ENCODE measurements at places on chromosomes 13 and 19.

- no peak for DNase-seq
Measured at GRCh38 chr13:48094404-48094780, 512 bp downstream of the MED4 start.

DNA sequence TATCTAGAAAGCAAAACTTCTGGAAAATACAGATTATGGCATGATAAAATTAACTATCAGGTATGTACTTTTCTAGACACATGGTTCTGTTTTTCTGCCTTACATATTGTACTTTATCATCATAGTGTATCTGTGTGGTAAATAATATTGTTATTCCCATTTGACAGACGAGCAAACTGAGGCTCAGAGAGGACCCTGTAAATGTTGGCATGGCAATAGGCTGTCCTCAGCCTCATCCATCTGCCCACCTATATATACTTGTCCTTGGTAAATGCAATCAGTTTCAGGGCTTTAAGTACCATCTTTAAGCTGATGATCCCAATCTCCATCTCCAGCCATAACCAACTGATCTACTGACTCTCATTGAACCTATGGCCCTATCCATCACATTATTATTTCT lies 178.0 kb downstream of the DCT start:
- no peak for DNase-seq

DNA sequence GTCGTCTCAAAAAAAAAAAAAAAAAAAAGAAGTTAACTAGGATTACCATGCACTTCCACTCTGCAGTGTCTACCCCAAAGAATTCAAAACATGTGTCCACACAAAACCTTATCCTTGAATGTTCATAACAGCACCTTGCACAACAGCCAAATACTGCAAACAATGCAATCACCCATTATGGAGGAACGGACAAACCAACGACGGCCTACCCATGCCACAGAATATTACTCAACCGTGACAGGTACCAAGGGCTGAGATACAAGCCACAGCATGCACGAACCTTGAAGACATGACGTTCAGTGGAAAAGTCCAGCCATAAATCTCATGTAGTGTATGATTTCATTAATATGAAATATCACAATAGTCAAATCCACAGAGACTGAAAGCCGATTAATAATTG lies 3.0 kb upstream of the SHISA7 start:
- DNase-seq, result no peak

DNA sequence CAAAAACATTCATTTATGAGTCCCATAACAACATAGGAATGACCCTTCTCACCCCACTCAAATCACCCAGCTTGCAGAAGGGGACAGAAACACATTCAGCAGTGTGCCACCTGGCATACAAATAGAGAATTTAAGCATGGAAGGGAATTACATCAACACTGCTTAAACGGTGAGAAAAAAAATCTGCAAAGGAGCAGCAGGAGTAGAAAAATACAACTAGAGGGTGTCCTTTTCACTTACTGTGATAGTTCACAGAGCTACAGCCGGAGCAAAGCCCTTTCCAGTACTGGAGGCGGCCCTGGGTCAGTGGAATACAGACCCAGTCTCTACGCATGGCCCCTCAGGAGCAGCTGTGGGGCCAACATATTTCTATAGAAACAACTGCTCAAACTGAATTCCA lies 764.3 kb upstream of the ARGLU1 start:
- no peak for DNase-seq

DNA sequence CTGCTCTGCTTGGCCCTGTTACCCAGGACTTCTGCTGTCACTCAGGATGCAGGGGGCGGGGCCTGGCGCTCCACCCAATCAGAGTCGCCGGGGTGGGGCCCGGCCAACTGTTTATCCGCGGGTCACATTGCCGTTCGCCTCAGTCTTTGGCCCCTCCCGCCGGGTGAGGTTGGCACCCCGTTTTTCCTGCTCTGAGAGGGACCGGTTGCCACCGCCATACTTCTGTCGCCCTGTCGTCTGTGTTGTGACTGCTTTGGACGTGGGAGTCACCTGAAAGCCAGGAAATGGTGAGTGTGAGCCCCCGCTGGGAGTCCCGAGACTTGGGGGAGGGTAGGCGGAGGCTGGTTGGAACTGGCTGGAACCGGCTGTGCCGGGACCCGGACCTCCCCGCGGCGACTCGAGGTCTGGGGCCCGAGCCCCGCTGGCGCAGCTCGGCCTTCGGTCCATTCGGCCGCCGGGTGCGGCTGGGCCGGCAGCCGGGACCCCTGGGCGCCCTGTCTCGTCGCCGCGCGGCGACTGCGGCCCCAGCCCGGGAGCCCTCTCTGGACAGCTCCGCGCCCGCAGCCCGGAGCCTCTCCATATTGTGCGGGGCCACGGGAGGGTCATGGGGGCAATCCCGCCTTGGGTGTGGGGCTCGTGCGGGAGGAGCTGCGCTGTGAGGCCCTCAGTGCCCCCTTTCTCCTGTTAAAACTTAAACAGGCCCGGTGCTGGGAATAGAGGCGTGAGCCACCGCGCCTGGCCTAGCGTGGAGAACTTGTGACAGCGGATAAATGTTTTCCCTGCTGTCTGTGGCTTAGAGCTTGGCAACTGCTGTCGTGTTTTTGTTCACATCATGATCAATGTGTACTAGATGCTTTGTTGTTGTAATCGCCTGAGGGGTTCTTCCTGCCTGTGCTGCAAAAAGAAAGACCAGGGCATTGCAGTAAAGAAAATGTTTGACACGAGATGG lies at the start of gene ZNF844:
ZNF844 (plus strand) TSS at position 142 of the 949 bp plus-strand sequence; CDS start at position 285, 143 bp downstream.
- peak; percentile 25 for DNase-seq

DNA sequence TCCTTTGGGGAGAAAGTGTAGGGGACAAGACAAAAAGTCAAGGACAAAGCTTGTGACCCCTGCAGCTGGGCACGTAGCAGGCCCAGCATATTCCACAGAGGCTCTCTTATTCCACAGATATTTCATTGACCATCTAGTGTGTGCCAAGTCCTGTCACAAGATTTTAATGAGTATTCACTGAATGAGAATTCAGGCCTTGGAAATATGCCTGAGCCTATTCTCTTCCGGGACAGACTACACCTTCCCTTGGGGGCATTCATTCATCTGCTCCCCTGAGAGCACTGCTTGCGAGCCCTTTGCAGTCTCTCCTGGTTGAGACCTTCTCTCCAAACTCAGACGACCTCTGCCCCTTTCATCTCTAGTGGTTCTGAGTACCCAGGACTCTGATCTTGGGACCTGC lies 25.5 kb downstream of the ERICH6B start:
- no peak for DNase-seq

DNA sequence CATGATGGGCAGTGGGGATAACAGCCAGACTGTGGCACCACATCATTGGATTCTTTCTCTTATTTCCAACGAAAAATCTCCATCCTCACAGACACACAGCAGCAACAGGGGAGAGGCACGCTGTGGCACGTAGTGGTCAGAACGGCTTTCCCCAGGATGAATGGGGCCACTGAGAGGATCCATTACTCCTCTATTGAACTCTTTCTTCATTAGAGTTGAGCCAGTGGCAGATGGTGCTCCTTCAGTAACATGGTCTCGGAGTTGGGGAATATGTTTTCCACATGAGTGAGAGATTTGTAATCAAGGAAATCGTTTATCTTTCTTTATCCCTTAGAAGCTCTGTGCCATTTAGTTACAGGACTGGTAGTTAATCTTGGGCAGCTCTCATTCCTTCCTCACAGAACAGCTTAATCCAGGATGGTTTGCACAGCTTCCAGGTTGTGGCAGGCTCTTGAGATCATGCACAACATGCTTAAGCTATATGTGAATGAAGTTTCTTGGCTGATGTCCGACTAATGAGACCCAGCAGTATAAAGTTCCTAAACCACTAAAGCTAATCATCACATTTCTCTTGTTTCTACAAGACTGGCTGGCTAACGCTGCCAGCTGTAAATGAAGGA lies 180.5 kb upstream of the SLC10A2 start:
- no peak for DNase-seq

DNA sequence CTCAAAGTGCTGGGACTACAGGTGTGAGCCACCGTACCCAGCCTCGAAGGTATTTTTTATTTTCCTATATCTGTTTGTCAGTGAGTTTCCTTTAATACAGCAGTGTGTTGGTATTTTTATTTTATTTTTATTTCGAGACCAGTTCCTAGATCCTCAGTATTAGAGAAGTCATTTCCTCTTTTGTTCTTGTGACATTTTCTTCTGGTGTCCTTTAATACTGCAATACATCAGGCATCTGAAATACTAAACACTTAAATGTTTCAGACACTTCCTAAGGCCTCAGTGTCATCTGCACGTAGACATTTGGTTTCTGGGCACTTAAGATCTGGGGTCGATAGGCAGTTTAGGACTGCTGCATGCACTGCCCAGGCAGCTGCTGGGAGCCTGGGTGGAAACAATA lies 22.5 kb downstream of the GATAD2A start:
- DNase-seq, result no peak

DNA sequence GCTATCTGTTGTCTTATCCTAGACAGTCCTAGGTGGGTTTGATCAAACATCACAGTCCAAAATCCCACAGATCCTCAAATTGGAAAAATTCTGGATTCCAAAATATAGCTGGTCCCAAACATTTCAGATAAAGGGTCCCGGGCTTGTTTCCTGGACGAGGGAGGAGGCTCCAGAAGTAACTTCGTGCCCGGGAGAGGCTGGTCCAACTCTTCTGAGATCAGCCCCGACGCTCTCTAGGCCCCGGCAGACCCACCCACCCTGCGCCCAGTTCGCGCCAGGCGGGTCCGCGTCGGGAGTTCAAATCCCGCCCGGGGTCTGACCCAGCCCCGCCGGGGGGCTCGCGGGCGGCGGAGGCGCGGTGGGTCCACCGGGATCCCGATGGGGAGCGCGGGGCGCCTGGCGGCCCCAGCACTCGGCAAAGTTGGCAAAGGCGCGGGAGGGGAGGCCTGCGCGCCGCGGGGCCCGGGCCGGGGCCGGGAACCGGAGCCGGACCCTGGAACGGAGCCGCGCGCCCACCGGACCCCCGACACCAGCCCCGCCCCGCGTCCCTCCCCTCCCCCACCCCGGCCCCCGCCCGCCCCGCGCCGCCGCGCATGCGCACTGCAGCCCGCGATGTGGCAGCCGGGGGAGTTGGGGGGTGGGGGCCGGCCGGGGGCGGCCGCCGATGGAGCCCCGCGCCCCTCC lies 513 bp downstream of the MIER2 start:
- DNase-seq, result peak; percentile 24

DNA sequence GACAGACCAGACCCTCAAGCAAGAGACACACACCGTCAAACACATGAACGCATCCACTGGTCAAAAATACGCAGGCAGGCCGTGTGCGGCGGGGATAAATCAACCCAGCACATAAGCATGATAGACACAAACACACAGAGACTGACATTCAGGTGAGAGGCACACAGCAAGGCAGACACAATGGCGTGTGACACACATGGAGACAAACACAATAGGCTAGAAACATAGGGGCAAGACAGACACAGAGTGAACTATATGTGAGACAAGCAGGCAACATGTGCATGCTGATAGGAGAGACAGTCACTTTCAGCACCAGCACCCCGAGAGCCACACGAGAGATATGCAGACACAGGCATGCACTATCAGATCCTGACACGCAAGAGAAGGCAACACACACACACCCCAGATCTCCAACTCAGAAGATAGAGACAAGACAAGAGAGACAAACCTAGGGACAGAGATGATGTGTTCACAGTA lies 6.9 kb upstream of the JUNB start:
- DNase-seq, result peak; percentile 27

DNA sequence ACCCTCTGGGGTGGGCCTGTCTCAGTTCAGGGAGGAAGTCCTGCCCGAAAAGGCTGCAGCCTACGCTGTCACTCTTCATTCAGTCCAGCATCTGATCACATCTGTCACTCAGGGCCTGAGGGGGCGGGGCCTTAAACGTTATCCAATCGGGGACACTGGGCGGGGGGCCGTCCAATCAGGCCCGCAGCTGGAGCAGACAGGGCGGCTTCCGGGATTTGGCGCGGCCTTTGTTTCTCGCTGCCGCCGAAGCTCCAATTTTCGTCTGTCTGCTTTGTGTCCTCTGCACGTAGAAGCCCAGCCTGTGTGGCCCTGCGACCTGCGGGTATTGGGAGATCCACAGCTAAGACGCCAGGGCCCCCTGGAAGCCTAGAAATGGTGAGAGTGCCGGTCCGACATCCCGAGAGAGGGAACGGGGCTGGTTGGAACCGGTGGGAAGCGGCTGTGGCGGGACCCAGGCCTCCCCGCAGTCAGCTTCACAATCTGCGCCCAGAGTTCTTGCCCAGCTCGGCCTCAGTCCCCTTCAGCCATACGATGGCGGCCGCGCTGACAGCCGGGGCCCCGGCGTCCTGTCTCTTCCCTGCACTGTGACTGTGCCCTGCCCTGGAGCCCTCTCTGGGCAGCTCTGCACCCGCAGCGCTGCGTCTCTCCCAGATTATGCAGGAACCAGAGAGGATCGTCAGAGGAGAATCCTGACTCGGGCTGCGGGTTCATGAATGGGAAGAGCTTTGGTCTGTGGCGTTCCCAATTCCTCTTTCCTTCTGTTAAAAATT lies at the start of gene ZNF730:
ZNF730 (plus strand) TSS at position 224 of the 770 bp plus-strand sequence; CDS start at position 373, 149 bp downstream.
- DNase-seq, result no peak

GRCh38 chr13:29125191-29125933 lies 305.2 kb downstream of the MTUS2 start:
- no peak for DNase-seq

GRCh38 chr13:40506592-40507446 lies 159.6 kb downstream of the FOXO1 start:
- DNase-seq, result no peak

DNA sequence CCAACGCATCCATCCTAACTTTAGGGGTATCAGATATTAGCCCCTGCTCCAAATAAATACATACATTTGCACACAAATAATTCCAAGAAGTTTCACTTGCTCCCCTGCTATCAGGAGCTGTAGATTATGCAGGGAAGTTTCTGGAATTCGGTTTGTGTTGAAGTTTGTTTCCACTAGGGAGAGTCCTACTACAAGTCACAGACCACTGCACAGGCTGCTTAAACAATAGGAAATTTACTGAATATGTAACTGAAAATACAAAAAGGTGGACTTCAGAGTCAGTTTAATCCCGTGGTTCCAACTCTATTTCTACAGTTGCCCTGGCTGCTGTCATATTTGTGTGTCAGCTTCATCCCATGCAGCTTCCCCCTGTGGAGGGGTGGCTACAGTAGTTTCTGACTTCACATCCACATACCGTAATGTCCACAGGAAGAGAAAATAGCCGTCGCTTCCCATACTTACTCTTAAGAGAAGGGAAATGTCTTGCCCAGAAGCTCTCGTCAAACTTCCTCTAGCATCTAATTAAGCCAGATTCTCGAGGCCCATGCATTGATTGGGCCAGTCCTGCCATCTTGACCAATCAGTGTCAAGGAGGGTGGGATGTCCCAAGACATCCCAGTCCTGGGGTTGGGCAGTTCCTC lies 286.6 kb downstream of the COG6 start:
- no peak for DNase-seq

- no peak for DNase-seq
Measured at GRCh38 chr19:34504809-34505291, 23.3 kb downstream of the WTIP start.

DNA sequence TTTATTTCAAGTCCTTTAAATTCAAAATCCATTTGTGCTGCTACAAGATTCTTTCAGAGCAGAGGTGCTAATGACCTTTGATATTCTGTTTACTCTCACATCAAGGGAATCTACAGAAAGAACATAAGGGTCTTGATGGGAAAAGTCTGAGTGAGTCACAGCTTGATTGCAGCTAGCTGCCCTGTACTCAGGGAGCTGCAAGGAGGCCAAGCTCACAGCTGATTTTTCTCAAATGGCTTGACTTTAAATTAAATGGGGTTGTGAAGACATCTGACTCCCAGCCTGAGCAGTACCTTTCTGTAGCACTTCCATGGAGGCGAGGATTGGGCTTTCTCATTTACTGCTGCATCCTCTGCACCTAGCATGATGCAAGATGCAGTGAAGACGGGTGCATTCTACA lies 62.5 kb downstream of the RAP2A start:
- DNase-seq, result no peak

GRCh38 chr19:45784096-45784495 lies 1.8 kb upstream of the DMPK start:
- no peak for DNase-seq
